ENCODE measurements at places on chromosomes 11 and 22.
A peak's percentile ranks its signal among the peaks of the same experiment; 100 is the strongest.

DNA sequence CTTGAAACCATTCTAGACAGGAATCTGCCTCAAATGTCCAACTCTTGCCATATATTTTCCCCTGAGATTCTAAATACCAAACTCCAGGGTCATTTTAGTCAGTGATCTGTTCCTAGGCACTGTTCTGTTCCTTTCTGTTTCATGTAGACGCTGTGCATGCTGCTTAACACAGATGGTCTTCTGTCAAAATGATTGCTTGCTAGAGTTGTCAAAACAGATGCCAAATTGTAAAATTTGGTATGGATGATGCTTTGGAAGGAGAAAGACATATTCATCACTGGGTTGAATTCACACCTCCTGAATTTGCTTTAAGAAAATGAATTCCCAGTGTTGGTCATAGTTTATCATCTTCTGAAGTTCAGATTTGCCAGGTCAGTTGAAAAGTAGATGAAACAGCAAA, 425.9 kb downstream of the ETS1 start:
- peaks cover 3% of the 10 kb centered on the region for H3K4me1 ChIP-seq
- no peaks in the 10 kb centered on the region for H3K36me3 ChIP-seq
- H3K4me3 ChIP-seq, result no peak overlapping the region
- no peak for DNase-seq

GRCh38 chr22:22787786-22788459, 99.7 kb upstream of the IGLL5 start:
- no peak overlapping the region for H3K27ac ChIP-seq
- no peaks in the 10 kb centered on the region for H3K4me1 ChIP-seq
- H3K27me3 ChIP-seq, result no peaks in the 10 kb centered on the region
- peak; percentile 72 for DNase-seq

- H3K27me3 ChIP-seq, result no peaks in the 10 kb centered on the region
- H3K27ac ChIP-seq, result no peak overlapping the region
- H3K36me3 ChIP-seq, result peaks cover 4% of the 10 kb centered on the region
- DNase-seq, result no peak
- no peak overlapping the region for H3K4me3 ChIP-seq
These were observed 62.6 kb upstream of the OLFML1 start for GRCh38 chr11:7422544-7423331.

DNA sequence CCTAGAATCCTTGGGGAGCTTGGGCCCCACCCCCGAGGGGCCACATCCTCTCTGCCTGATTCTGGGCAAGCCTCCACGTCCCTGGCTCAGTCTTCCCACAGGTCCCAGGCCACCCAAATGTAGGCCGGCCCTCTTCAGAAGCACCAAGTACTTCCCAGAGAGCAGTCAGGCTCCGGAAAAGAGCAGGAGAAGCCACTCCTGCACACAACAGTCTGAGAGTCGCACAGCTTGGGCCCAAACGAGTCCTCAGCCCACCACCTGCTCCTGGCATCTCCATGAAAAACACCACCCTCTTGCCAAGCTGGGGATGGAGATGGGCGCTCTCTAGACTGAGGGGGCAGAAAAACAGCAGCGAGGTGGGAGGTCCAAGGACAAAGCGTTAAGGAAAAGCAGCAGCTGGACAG, 15.4 kb downstream of the EHD1 start:
- peak overlapping the region; percentile 60 for H3K27ac ChIP-seq
- H3K4me1 ChIP-seq, result peaks cover 57% of the 10 kb centered on the region
- peaks cover 13% of the 10 kb centered on the region for H3K36me3 ChIP-seq
- peak overlapping the region; percentile 46 for H3K4me3 ChIP-seq
- no peaks in the 10 kb centered on the region for H3K27me3 ChIP-seq
- DNase-seq, result no peak

DNA sequence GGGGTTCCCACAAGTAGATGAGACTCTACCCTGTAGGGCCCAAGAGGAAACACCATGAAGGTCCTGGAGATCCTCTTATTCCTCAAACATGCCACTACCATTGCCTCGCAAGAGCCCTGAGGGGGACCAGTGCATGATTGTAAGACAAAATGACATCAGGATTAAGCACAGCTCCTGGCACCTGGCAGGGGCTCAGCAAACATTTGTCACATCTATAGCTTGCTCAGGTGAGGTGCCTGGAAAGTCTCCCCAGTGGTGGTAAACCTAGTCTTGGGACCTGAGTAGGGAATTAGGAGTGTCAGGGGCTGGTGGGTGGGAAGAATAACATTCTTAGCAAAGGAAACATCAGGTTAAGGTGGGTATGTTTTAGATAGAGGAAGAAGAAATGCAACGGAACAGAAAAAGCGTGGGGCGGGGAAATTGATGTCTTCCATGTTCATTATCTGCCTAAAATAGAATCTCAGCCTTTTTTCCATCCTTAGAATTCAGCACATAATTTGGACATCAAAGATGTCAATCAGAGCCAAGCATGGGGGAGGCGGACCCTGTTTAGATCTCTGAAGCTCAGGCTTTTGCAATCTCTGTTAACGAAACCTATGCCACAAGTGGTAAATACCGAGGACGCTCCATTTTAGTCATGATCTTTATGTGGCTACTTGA, 924 bp downstream of the YPEL1 start:
- H3K4me3 ChIP-seq, result peak overlapping the region; percentile 95
- DNase-seq, result no peak
- peaks cover 4% of the 10 kb centered on the region for H3K36me3 ChIP-seq
- peaks cover 28% of the 10 kb centered on the region for H3K4me1 ChIP-seq

DNA sequence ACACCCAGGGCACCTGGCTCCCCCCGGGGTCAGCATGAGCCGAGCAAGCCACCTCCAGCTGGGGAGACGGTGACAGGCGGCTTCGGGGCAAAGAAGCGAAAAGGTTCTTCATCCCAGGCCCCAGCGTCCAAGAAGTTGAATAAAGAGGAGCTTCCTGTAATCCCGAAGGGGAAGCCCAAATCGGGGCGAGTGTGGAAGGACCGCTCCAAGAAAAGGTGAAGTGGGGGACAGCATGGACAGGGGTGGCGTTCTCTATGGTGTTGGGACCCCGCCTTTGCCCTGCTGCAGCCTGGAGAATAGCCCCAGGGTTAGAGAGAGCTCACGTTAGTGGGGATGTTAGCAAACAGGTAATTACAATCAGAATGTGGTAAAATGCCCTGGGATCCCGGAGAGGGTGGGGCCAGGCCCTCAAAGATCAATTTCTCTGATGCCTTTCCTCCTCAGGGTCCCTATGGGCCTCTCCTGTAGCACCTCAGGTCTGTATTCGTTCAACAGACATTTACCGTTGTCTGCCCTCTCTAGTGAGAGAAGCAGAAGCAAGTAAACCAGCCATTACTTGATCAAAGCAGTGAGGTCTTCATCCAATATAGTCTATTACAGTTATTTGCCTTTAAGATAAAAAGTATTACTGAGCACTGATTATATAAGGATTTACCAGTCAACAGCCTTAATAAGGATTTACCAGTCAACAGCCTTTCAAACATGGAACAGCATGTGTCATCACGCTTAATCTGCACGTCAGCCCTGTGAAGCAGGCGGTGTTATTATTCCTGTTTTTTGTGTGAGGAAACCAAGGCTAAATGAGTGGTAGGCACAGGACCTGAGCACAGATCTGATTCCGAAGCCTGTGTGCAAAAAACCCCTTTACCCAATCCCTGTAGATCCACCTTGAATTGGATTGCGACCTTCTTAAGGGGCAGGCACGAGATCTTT, 1.0 kb downstream of the CCDC86 start:
- H3K27ac ChIP-seq, result peak overlapping the region; percentile 87
- peak overlapping the region; percentile 93 for H3K4me3 ChIP-seq
- peaks cover 39% of the 10 kb centered on the region for H3K4me1 ChIP-seq
- no peak for DNase-seq
- H3K27me3 ChIP-seq, result no peaks in the 10 kb centered on the region

GRCh38 chr11:23353611-23354010, 493.3 kb upstream of the CCDC179 start:
- no peak overlapping the region for H3K4me3 ChIP-seq
- no peaks in the 10 kb centered on the region for H3K4me1 ChIP-seq
- H3K27ac ChIP-seq, result no peak overlapping the region
- no peaks in the 10 kb centered on the region for H3K27me3 ChIP-seq

DNA sequence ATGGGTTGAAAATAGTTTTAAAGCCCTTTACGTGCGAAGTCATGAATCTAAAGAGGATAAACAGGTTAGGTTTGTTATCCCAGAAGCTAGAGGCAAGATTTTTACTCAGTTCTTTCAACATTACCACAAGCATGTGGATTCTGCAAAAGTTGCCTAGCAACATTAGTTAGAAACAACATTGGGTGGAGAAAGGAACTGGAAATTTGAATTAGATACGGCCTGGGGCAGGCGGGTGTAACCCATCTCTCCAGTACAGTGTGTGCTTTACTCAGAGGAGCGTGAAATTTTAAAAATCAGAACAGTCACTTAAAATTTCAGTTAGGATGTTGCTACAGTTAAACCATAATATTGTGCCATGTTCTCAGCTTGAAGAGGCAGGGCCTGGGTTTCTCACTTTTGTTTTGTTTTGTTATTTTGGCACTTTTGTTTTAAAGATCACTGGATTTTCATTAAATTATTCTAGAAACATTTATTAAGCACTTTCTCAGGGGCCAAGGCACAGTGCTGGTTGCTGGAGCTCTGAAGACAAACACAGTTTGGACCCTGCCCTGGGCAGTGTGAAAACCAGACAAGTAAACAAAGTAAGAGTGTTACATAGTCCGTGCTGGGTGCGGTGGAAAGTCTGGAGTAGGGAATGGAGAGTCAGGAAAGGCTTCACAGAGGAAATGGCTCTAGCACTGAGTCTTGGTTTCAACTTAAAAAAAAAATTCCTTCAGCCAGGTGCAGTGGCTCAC, 4.4 kb upstream of the WEE1 start:
- peak overlapping the region; percentile 99 for H3K27ac ChIP-seq
- peaks cover 32% of the 10 kb centered on the region for H3K4me1 ChIP-seq
- peak overlapping the region; percentile 58 for H3K4me3 ChIP-seq
- H3K36me3 ChIP-seq, result no peaks in the 10 kb centered on the region
- DNase-seq, result peak; percentile 15

DNA sequence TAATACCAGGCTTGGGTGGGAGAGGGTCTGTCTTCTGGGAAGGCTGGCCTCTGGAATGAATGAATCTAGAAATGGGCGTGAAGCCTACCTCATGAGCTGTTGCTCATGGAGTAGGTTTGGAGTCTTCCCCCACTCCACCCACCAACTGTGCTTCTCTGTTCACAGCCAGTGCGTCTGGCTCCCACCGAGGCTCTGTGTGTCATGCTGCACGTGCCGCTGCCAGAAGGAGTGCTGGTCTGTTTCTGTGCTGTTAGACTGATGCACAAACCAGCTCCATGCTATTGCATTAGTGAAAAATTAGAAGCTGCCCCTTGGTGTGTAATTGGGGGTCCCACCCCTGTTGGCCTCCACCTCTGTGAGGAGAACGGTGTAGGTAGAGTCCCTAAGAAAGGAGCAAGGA, 132.3 kb upstream of the PARVA start:
- peaks cover 7% of the 10 kb centered on the region for H3K27me3 ChIP-seq
- H3K27ac ChIP-seq, result no peak overlapping the region
- H3K36me3 ChIP-seq, result no peaks in the 10 kb centered on the region
- H3K4me1 ChIP-seq, result no peaks in the 10 kb centered on the region
- H3K4me3 ChIP-seq, result no peak overlapping the region
- DNase-seq, result no peak

Measured in memory B cell (primary cell).